SHP77 treated with DMSO at 0.1 percent for 48 hours (cell line): ENCODE measurements at places on chromosomes 4 and X.

GRCh38 chr4:144716778-144717177 is 70.8 kb downstream of the HHIP start:
- DNase-seq = no peak

DNA sequence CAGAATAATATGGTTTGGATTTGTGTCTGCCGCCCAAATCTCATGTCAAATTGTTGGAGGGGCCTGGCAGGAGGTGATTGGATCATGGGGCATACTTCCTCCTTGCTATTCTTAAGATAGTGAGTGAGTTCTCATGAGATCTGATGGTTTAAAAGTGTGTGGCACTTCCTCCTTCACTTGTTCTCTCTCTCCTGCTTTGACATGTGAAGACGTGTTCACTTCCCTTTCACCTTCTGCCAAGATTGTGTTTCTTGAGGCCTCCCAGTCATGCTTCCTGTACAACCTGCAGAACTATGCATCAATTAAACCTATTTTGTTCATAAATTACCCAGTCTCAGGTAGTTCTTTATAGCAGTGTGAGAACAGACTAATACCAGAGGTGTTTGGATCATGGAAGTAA is 325.7 kb upstream of the GIMD1 start:
- no peak for DNase-seq

DNA sequence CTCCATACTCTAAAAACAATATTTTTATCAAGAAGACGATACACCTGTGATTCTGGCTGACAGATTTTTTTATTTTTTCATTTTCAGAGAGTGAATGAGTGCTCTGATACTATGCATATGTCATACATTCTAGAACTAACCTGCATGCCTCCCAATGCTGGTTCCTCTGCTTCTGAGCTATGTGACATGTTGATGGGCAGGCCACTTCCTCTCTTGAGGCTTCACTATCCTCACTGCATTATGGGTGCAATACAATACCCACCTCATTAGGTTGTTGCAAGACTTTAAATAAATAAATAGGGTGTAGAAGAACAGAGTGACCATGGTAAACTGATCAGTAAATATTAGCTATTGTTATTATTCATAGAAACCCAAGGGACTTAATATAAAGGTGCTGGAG is 408.3 kb downstream of the HNRNPD start:
- no peak for DNase-seq

- peak; percentile 5 for DNase-seq
These were observed 56.6 kb downstream of the GPR143 start for GRCh38 chrX:9708923-9709553.

- DNase-seq = no peak
These were observed 46.9 kb downstream of the BMPR1B start for GRCh38 chr4:94804650-94805049.

DNA sequence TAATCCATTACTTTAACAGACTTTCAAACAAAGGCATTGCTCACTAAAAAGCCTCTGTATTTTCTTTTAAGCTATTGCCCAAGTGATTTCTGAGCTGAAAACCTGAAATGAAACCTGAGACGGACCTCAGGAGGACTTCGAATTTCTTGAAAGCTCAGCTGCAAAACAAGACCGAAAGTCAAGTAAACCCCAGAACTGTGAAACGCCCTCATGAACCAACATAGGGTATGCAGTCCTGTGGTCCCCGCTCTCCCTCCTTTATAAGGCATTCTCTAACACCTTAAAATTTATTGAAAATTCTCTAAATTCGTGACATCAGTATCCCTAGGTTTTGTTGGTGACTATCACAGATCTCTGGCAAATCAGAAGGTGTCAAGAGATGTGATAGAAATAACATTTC is 91.8 kb downstream of the SHISA3 start:
- DNase-seq = no peak
